ENCODE measurements at places on chromosomes 1 and 21. TPM values are rescaled to one million over a fixed set of nuclear protein-coding genes. Genes with fewer than 3 reads are reported as not detected.

The HPCAL4 gene
- total RNA-seq, result 9.4 TPM

DNA sequence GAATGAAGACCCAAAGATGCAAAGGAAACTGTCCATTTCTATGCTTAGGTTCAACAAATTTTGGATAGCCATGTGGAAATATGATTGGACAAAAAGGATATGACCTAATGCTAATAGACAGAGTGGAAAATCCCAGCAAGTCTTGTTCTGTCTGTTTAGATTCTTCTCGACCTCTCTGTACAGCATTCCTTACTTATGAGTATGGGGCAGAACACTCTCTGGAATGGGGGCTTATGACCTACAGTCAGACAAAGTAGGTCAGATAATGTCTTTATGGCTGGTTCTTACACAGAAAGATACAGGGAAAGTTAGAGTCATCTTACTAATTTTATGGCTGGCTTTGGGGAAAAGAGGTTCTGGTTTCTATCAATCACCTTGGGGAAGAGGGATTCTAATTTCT lies 2.8 kb downstream of the GCSAML start:
- no peak overlapping the region for H3K4me3 ChIP-seq
- H3K4me1 ChIP-seq, result no peaks in the 10 kb centered on the region
- no peaks in the 10 kb centered on the region for H3K27me3 ChIP-seq
- H3K36me3 ChIP-seq, result no peaks in the 10 kb centered on the region
- no peak overlapping the region for H3K27ac ChIP-seq

GRCh38 chr1:103160281-103160680 lies 52.0 kb upstream of the COL11A1 start:
- H3K36me3 ChIP-seq, result no peaks in the 10 kb centered on the region
- no peak overlapping the region for H3K27ac ChIP-seq
- DNase-seq, result no peak
- no peak overlapping the region for H3K4me3 ChIP-seq
- H3K27me3 ChIP-seq, result no peaks in the 10 kb centered on the region
- H3K4me1 ChIP-seq, result no peaks in the 10 kb centered on the region

The OR2L8 gene
- total RNA-seq, result not detected

- no peak overlapping the region for H3K4me3 ChIP-seq
- no peaks in the 10 kb centered on the region for H3K4me1 ChIP-seq
These were observed 53.2 kb upstream of the TMEM51 start for GRCh38 chr1:15100121-15100879.

The OR2T29 gene
- total RNA-seq, result not detected

The TRIM45 gene
- total RNA-seq, result 7.3 TPM

The TSEN15 gene
- total RNA-seq, result 27.7 TPM
